ENCODE measurements at places on chromosomes 12 and 14.

- no peak for DNase-seq
Measured at GRCh38 chr14:50453869-50454268, 57.2 kb upstream of the CDKL1 start.

GRCh38 chr14:71942904-71943694, 10.9 kb downstream of the RGS6 start:
- no peak for DNase-seq

DNA sequence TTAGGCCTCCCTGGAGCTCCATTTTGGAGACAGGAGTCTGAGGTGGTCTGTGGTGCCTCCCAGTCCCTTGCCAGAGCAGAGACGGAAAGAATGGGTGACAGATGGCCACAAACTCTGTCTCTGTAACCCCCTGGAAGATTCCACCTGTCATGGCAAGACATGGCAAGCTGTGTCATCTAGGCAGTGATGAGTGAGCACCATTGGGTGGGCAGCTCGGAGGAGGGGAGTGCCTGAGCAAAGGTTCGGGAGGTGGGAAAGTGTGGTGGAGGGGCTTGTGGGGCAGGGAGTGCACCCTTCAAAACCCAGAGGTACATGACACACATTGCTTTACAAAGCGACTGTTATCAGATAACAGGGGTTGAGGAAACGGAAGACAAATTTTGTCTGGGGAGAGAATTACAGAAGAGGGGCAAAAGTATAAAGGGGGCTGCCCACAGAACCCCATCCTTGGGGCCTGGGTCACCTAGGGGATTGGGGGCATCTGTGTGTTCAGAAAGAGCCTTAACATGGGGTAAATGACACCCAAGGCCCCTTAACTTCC, 3.5 kb downstream of the RIN3 start:
- DNase-seq = no peak

DNA sequence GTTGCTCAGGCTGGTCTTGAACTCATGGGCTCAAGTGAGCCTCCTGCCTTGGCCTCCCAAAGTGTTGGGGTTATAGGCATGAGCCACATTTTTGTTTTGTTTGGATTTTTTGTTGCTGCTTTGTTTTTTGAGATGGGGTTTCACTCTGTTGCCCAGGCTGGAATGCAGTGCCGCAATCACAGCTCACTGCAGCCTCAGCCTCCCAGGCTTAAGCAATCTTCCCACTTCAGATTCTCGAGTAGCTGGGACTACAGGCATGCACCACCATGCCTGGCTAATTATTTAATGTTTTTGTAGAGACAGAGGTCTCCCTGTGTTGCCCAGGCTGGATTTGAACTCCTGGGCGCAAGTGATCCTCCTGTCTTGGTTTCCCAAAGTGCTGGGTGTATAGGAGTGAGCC, 5.7 kb upstream of the PLEK2 start:
- no peak for DNase-seq

GRCh38 chr12:39062266-39062996, 157.0 kb upstream of the CPNE8 start:
- no peak for DNase-seq

DNA sequence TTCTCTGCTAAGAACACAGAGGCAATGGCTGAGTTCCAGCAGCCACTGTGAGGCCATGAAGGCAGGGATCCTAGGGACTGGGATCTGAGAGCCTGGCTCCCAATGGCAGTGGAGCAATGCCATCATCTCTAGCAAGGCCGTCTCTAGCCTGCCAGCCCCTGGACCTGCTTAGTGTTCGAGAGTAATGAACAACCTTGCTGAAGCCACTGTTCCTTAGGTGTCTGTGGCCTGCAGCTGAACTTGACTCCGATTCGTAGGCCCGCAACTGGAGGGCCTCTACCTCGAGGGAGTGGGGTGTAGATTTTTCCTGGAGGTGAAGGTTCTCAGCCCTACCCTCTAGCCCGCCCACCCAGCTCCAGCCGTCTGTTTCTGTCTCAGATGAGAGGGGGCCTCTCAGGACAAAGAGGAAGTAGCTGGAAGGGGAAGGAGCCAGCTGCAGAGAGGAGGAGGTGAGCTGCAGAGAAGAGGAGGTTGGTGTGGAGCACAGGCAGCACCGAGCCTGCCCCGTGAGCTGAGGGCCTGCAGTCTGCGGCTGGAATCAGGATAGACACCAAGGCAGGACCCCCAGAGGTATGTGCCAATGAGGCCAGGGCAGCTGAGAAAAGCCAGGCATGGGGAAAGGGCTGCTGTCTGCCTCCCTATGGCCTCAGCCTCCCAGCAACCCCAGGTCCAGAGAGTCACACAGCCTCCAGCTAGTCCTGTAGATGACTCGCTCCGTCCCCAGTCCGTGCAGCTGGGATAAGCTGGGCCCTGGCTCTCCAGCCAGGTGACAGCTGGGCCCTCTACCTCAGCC, at the start of gene PLD4:
Gene PLD4, plus strand, starts transcription at position 459 of the 793 bp plus-strand sequence. CDS start 2,262 bp downstream, outside the sequence.
- DNase-seq = no peak

All from right cardiac atrium (tissue), 5 donors.